ENCODE measurements at places on chromosomes 5 and 9.

DNA sequence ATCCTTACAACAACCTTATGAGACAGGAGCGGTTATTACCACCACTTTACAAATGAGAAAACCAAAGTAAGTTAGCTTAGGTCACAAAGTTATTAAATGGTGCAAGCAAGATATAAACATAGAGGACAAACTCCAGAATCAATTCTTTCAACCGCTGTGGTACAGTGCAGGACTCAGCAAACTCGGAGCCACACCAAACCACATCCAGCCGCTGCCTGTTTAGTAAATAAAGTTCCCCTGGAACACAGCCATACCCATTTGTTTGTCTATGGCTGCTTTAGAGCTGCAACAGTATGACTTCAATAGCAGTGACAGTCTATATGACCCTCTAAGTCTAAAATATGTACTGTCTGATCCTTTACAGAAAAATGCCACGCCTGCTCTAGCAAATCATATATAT lies 1567.2 kb upstream of the WWC1 start:
- no peak for DNase-seq

DNA sequence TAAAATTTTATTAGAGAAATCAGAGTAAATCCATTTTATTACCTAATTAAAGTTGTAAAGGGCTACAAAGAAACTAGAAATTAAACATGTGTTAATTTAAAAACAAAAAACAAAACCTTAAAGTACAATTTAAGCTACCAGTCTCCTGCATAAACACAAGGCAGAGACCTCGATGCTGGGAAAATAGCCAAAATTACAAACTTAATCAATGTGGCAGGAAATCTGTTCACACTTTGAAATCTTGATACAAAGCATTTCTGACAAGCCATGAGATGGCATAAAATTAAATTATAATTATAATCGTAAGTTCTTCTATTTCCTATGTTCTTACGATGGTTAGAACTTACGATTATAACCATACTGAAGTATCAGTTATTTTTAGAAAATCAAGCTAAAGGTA lies 158.0 kb upstream of the FREM1 start:
- DNase-seq: no peak

DNA sequence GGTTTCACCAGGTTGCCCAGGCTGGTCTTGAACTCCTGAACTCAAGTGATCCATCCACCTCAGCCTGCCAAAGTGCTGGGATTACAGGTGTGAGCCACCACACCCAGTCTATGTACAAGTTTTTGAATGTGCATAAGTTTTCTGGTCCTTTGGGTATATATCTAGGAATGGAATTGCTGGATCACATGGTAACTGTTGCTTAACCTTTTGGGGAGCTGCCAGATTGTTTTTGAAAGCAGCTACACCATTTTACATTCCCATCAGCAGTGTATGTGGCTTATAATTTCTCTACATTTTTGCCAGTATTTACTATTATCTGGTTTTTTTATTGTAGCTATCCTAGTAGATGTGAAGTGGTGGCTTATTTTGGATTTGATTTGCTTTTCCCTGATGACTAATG lies 8.9 kb upstream of the LNPEP start:
- DNase-seq: no peak

DNA sequence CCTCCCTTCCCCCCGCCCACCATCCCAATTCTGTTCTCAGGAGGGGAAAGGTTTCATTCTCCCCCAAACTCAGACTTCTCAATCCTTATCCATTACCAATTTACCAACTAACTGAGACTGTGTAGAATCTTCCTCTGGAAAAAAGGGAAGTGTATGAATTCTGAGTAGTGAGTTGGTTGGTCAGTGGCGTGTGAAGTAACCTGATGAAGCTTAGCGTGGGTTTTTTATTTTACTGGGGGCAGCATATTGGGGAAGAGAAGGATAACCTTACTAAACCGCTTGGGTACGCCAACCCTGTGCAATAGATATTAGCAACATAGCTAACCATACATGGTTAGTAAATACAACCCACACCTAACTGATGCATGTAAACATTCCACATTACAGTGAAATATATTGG lies 1.1 kb upstream of the DNAJC21 start:
- DNase-seq: no peak

GRCh38 chr9:135565636-135566035 lies 4.1 kb downstream of the PAEP start:
- no peak for DNase-seq

DNA sequence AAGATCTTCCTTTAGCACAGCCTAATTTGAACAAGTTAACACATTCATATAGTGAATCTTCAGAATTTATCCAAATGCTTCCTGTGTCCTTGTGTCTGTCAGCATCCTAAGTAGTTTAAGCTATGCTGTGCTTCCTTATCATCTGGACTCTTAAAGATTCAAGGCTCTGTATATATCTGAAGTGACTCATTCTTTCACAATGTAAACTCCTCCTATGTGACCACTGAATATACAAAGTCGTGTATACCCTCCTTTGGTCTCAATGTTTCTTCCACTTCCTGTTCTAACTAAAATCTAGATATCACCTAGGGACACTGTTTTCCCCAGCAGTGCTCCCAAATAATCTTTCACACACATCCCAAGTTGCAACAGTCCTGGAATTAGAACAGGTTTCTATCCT lies 935.7 kb upstream of the NUDT12 start:
- DNase-seq: no peak

DNA sequence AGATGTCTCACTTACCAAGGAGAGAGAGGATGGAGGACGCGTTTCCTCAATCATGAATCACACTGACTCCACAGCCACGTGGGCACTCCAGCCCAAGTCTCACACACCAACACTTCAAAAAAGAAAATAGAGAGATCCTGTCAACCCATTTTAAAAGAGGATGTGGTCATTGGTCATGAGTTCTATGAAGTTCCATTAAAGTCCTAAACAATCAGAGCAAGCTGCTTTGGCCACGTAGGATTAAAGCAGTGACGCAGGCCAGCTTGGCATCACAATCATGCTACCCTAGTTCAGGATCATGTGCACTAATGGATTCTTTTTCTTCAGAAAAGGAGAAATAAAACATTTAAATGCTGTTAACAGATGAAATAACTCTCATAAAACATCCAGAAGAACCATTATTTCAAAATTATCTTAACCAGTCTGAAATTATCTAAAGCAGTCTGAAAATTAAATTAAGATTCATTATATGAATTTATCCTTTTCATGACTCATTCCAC lies 108.1 kb downstream of the SEMA5A start:
- no peak for DNase-seq

All from activated CD4-positive, alpha-beta T cell treated with anti-CD3 and anti-CD28 coated beads, Interleukin-2, amount 50 U/mL, for 24 hours (primary cell).